HFFc6 (cell line): ENCODE measurements at places on chromosomes 5 and 9.

- DNase-seq, result no peak
Measured at GRCh38 chr5:81228084-81228483, 5.0 kb upstream of the CKMT2 start.

- DNase-seq, result peak; percentile 50
Measured at GRCh38 chr5:169548315-169548714, 35.3 kb upstream of the SPDL1 start.

DNA sequence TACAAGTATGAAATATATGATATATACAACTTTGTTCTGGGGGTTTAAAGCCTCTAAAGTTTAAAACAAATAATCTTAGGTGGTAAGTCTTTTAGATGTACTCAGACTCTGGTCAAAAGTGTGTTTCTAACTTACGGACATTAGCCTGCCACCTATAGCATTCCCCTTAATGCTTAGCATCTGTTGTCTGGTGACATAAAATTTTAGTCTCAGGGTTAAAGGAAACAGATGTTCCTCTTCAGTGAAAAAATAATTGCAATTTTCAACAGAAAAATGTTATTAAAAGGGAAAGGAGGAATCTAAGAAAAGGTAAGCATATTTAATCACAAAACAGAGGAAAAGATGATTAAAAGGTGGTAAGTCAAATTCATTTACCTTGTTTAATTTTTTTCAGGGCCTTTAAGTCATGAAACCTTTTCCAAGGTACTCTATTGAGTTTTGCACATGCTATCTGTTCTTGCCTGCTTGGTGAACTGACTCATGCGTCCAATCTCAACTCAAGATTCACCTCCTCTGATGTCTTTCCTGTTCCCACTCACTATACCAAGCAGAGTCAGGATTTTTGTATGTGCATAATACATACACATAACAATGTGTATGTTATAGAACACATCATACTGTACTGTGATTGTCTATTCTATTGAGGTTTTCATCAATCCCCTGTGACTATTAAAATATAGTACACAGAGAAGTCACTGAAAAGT, 7.9 kb downstream of the TMEM167A start:
- DNase-seq, result no peak

- DNase-seq, result no peak
Measured at GRCh38 chr5:79509244-79509885, 4.6 kb downstream of the HOMER1 start.

DNA sequence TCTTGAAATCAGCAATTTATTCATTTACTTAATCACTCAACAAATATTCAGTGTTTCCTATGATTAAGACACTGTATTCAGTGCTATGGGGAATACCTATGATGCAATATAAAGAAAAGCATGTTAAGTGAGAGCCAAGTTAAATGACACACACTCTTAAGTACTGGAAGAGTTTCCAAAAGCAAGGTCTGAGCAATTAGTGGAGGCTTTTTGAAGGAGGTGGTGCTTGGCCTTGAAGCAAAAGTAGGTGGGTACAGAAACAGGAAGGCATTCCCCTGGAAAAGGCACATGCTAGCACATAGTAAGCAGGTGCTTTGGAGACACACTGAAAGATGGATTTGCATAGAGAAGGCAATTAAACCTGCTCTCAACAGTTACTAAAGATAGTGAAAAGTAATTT, 4.0 kb downstream of the TSLP start:
- peak; percentile 75 for DNase-seq

- DNase-seq, result no peak
Measured at GRCh38 chr9:105066275-105066865, 138.4 kb upstream of the ABCA1 start.

- DNase-seq, result no peak
Measured at GRCh38 chr5:74375271-74375670, 265.3 kb downstream of the ENC1 start.
